ENCODE measurements at places on chromosomes 5 and 9.

GRCh38 chr5:124341066-124341858, 405.2 kb downstream of the ZNF608 start:
- H3K27me3 ChIP-seq: no peaks in the 10 kb centered on the region
- H3K4me3 ChIP-seq: no peak overlapping the region
- DNase-seq: no peak
- H3K36me3 ChIP-seq: no peaks in the 10 kb centered on the region
- H3K27ac ChIP-seq: no peak overlapping the region

GRCh38 chr9:84283946-84284345, 56.6 kb downstream of the SLC28A3 start:
- peaks cover 1% of the 10 kb centered on the region for H3K27me3 ChIP-seq
- H3K36me3 ChIP-seq: no peaks in the 10 kb centered on the region
- H3K4me1 ChIP-seq: peaks cover 2% of the 10 kb centered on the region

GRCh38 chr9:98316445-98317133, 61.1 kb upstream of the TBC1D2 start:
- peaks cover 4% of the 10 kb centered on the region for H3K4me1 ChIP-seq
- H3K36me3 ChIP-seq: no peaks in the 10 kb centered on the region
- H3K27ac ChIP-seq: no peak overlapping the region
- no peaks in the 10 kb centered on the region for H3K27me3 ChIP-seq

- no peaks in the 10 kb centered on the region for H3K27me3 ChIP-seq
- peaks cover 9% of the 10 kb centered on the region for H3K36me3 ChIP-seq
- DNase-seq: no peak
- no peak overlapping the region for H3K4me3 ChIP-seq
- H3K4me1 ChIP-seq: peaks cover 23% of the 10 kb centered on the region
- no peak overlapping the region for H3K27ac ChIP-seq
Observed at GRCh38 chr5:137734962-137735554, 831 bp downstream of the KLHL3 start.
